ENCODE measurements at places on chromosomes 7 and 10.

GRCh38 chr7:2237109-2237602 lies 4.4 kb upstream of the MAD1L1 start:
- peak; percentile 84 for DNase-seq

DNA sequence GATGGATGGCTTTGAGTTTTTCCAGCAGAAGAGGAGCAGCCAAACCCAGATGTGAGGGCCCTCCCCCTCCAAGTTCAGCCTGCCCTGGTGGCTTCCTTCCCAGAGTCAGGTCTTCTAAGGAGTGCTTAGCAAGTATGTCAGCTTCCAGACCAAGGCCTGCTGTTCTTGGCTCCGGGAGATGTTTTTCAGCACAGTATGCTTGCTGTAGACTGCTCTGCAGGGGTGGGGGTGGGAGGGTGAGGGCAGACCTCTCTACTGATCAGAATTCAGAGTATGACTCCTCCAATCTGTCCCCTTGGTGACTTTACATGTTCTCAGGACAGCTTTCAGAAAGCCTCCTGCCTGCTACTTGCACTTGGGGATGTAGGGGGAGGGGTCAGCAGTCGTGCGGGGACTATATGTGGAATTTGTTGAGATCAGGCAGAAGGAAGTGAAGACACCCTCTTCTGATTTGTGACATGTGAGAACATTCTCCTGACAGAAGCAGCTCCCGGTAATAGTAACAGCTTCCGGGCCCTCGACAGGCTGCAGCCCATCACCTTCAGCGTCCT lies 516.4 kb upstream of the ZMIZ1 start:
- DNase-seq = no peak

DNA sequence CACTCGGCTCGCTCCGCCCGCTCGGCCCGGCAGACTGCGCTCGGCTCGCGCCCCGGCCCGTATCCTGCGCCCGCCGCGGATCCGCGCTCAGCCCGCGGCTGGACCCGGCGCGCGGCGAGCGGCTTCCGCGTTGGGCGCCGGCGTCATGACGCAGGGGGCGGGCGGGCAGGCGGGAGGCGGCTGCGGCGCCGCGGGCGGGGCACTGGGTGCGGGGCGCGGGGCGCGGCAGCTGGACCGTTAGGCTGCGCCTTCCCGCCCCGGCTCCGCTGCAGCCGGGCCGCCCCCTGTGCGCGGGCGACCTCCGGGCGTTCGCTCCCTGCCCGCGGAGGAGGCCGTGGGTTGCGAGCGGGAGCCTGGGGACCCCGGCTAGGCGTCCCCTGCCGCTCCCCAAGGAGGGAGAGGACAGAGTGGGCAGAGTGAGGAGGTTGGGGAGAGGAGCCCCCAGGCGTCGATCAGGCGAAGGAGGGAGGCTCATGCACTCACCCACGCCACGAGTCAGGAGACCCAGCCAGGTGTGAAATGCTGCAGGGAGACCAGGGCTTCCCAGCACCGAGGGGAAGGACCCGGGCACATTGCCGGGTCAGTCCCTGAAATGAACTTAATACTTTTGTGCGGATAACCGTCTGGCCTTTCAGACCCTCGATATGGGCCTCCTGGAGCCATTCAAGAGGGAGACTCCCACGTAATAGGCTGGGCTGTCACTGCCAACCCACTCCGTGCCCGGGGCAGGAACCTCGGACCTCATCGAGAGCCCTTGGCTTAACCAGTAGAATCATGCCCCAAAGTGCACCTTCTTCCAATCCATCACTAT lies at the start of gene PIP4K2A:
PIP4K2A (minus strand) TSS at position 100 of the 811 bp plus-strand sequence. CDS start 252 bp downstream, outside the sequence.
- DNase-seq = peak; percentile 93

- no peak for DNase-seq
Measured at GRCh38 chr7:111138586-111138985, 47.7 kb downstream of the LRRN3 start.

DNA sequence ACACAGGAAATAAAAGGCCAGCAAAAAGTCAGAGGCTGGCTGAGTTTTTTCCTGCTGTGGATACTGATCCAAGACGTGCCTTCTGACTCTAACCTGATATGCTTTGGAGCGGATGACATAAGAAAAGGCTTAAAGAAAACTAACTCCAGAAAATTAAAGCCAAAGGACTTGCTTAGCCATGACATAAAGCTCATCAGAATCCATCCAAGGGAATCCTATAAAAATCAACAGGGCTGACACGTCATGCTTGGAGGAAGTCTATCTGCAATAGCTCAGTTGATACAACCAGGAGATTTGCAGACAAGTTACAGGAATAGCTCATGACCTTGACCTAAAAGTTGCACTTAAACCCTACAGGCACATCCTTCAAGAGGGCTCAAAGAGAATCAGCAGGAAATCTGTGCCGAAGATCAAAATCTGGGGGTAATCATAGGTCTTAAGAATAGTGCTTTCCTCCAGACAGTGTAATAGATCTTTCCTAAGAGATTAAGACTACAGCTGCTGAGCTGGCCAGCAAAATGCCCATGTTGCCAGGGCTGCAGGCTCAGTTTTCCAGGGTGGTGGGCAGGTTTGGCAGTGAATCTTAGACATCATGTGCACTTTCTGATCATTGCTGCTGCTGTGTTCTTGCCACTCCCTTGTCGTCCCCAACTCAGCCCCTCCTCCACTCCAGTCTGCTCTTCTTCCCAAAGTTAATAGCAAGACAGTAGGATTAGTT lies 111.5 kb upstream of the SVIL start:
- no peak for DNase-seq

- DNase-seq = no peak
Measured at GRCh38 chr10:73855413-73855812, 18.9 kb downstream of the CAMK2G start.

DNA sequence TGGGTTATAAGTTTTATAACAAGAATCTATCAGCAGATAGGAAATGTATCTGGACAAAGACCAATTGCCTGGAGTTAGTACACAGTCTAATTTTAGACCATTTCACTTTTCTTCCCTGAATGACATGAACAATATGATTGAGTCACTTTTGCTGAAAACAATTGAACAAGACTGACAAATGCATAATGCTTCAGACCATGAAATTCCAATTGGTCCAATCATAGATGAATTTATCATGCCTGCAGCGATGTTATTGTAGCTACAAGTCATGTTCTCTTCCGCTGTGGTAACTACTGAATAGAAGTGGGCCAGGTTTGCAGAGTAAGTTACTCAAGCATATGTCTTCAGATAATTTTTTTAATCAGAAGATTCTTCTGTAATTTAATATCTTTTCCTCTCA lies 73.4 kb downstream of the VSTM2A start:
- no peak for DNase-seq

DNA sequence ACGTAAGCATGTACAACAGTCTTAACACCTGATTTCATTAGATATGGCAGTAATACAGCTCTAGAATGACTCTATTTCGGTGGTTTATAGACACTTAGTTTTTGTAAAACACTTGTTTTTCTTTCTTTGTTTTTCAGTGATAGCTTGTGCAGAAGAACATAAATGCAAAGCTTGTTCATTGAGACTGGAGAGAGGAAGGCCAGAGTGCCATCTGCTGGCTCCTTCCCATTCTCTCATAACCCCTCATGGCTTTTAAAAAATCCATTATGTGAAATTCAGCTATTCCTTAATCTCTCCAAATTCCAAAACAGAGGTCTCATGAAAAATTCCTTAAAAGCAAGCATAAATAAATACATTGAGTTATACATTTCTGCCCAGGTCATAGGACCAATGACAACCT lies 76.3 kb downstream of the CACNB2 start:
- DNase-seq = no peak

GRCh38 chr10:102555781-102556328 lies 52.1 kb downstream of the SUFU start:
- DNase-seq = no peak

- DNase-seq = no peak
Measured at GRCh38 chr7:100219271-100219737, 445 bp upstream of the PVRIG start.

- DNase-seq = no peak
Measured at GRCh38 chr7:28592861-28593260, 180.5 kb downstream of the CREB5 start.

DNA sequence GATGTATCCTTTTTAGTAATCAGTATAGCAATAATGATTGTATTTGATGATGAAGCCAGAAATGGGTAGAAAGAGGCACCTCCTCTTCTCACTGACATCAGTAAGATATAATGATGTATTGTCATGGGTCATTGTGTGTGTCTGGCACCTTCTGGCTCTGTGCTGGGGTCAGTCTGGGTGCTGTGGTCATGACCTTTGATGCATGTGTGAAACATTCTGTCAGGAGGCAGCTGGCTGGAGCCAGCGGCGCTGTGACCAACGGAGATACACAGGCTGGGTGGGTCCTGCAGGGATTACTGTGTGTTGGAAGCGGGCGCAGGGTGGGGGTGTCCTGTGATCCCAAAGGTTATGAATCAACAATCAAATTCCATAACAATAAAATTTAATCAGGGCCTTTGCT lies 35.2 kb downstream of the EEPD1 start:
- no peak for DNase-seq

DNA sequence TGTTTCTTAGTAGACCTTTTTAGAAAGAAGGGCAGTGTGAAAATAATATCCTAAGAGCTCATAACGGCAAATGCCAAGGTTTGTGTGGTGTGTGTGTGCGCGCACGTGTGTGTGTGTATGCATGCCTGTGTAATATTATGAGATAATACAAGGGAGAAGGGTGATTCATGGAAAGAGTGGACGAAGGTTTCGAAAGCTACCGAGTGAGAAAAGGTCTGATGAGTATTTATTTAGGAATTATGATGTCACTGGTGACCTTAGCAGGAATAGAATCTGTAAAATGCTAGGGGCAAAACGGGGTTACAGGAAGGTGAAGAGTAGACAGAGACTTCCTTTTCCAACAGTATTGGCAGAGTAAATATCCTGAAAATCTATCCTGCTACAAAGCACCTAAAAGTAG lies 107.3 kb downstream of the AHR start:
- DNase-seq = no peak

DNA sequence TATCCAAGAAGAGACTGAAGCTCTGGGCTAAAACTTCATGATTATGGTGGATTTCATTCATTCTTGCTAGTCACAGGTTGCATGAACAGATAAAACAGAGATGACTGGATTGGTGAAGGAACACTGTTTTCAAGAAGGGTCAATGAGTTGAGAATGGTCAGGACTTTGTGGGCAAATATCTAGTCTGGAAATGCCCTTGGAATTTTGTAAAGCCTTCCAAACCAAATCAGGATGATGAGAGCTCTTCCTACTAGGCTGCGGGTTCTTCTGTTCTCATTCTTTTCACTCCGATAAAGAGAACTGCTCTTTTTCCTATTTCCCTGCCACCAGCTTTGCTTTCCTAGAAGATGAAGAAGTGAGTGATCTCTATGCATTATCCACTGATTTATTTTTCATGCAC lies 171.4 kb downstream of the ARID5B start:
- no peak for DNase-seq

DNA sequence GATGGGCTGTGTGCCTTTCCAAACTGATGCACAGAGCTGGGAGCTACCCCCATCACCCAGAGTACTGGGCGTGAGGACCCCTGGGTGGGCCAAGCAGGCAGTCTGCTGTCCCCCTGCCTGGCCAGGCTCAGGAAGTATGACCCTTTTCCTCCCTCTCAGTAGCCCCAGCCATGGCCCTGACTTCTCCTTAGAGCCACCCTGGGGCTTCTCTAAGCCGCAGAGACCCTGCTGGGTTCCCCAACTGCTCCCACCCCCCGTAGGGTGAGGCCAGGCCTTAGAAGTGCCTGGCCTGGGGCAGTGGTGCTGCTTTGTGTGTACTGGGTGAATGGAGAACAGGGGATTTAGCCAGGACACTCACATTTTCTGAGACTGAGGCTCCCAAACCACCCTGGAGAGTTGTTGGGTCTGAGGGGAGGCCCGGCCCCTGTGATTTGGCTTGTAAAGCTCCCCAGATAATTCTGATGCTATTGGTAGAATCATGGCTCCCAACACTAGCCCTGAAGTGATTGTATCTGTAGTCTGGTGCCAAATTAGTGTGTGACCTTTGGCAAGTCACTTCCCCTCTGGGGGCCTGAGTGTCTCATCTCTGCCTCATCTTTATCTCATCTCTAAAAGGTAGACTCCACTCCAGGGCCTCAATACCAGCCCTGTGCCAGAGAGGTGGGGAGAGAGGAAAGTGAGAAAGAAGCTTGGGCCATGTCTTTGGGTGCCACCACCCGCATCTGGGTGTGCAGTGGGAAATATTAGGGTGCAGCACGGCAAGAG lies 99.7 kb upstream of the PPIF start:
- DNase-seq = no peak

GRCh38 chr7:127628445-127628844 lies 10.5 kb upstream of the PAX4 start:
- no peak for DNase-seq

DNA sequence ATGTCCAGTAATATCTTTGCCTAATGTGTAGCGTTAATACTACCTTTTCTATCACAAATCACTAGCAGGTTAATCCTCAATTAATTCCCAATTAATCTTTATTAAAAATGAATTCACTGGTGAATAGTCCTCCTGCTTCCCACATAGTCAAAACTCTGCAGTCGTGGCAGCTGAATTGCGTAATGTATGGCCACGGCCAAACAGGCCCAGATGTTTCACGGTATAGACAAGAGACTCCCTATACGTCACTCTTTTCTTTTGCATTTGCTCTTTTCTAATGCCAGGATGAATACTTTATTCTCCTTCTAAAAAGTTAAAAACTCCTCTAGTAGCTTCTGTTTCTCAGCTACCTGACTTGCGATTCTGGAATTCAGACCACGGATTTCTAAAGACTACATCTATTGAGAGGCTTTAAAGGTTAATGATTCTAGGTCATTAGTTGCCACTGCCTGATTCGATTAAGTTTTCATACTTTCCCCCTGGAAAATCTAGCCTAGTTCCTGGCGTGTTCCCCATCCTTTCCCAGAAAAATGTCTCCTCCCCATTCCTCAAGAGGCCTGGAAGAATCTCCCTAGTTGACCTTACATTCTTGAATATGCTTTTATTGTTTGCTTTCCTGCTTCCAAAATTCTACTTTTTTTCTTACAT lies 16.9 kb downstream of the MEOX2 start:
- DNase-seq = no peak

- DNase-seq = no peak
Measured at GRCh38 chr10:51716981-51717380, 17.6 kb upstream of the CSTF2T start.

DNA sequence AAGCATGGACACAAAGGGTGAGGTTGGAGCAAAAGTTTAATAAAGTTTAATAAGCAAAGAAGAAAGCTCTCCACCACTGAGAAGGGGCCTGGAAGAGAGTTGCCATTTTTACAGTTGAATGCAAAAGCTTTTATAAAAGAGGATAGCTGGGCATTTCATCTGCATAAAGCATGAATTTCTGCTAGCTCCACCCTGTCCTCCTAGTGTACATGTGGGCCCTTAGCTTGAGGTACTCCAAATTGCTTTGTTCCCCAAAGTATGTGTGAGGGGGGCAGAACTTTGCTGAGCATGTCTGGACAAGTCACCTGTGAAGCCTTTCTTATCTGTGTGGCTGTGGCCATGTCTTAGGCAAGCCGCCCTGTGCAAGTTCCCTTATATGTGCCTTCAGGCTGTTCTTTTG lies 22.6 kb upstream of the CROT start:
- DNase-seq = no peak
